ENCODE measurements at places on chromosomes 5 and 9. TPM values are rescaled to one million over a fixed set of nuclear protein-coding genes. Genes with fewer than 3 reads are reported as not detected.

Gene WNT8A
- not detected for total RNA-seq

Gene ZNF454
- not detected for total RNA-seq

Gene ECSCR
- total RNA-seq = 67.7 TPM

Gene NPDC1
- total RNA-seq = 31.5 TPM

Gene TSC1
- 16.6 TPM for total RNA-seq

Gene CDC42SE2
- 17.2 TPM for total RNA-seq

Gene RANBP17
- total RNA-seq = 8.4 TPM

Gene FCN1
- not detected for total RNA-seq

Gene PRELID2
- total RNA-seq = 7.6 TPM

Gene PCDHB3
- not detected for total RNA-seq

Gene FOXD4L6
- total RNA-seq = 0.13 TPM

Gene UTP15
- total RNA-seq = 25.0 TPM

Gene CERCAM
- 65.5 TPM for total RNA-seq

Gene CD74
- 0.17 TPM for total RNA-seq

Gene LAMC3
- total RNA-seq = 0.13 TPM

Gene ARSI
- 0.82 TPM for total RNA-seq

Gene ARHGAP26
- 4.8 TPM for total RNA-seq

Gene PCDHA12
- total RNA-seq = not detected

Gene SLC23A1
- not detected for total RNA-seq

Gene ICE1
- 38.1 TPM for total RNA-seq

Gene SVEP1
- total RNA-seq = not detected

Gene GAS1
- total RNA-seq = 1.4 TPM

Gene HMMR
- 71.2 TPM for total RNA-seq

Gene TPPP
- total RNA-seq = 0.18 TPM

Gene SARDH
- 0.05 TPM for total RNA-seq

Gene ADGRV1
- total RNA-seq = 0.43 TPM

Data from HT1080 (cell line).